ENCODE measurements at places on chromosomes 13 and 19.

DNA sequence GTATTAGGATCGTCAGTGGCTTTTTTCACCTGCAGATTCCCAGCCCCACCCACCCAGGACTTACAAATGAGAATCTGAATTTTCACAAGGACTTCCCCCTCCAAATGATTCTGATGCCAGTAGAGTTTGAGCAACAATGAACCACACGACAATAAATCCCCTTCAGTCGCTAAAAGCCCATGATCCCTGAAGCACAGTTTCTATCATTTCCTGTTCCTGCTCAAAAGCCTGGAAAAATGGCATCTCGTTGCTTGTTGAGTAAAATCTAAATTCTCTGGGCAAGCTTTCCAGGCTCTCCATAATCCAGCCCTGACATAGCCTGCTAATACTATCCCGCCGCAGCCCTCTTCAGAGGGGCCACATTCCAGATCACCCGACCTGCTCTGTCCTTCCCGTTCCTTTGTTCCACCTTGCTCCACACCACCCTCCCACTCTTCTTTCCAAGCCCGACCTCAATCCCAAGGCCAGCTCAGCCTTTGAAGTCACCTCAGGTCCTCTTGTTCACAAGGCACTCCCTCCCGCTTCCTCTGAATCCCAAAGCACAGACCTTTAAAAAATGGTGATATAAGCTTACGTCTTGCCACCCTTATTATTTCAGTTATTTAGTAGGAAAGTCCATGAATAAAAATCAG lies 67.9 kb downstream of the NUFIP1 start:
- DNase-seq, result no peak

GRCh38 chr13:40668335-40668734 lies 1.9 kb upstream of the FOXO1 start:
- no peak for DNase-seq

- DNase-seq, result no peak
Measured at GRCh38 chr19:53991224-53992113, at the start of gene CACNG6. TSS of gene CACNG6 (plus strand) at chr19:53991637. CDS start at chr19:53992878, 1,241 bp downstream.

GRCh38 chr13:39025433-39025839 lies 12.5 kb downstream of the PROSER1 start:
- DNase-seq, result no peak

DNA sequence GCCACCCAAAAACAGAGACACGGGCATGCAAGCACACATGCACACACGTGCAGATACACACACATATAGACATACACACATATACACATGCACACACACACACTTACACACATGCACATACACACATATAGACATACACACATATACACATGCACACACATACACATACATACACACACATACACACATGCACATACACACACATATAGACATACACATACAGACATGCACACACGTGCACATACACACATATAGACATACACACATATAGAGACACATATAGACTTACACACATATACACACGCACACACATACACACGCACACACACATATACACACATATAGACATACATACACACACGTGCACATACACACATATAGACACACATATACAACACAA lies 92.1 kb downstream of the GADD45B start:
- no peak for DNase-seq

- no peak for DNase-seq
Measured at GRCh38 chr19:17170538-17171297, 44.4 kb upstream of the USE1 start.

- no peak for DNase-seq
Measured at GRCh38 chr19:45423033-45423588, 606 bp downstream of the ERCC1 start.

DNA sequence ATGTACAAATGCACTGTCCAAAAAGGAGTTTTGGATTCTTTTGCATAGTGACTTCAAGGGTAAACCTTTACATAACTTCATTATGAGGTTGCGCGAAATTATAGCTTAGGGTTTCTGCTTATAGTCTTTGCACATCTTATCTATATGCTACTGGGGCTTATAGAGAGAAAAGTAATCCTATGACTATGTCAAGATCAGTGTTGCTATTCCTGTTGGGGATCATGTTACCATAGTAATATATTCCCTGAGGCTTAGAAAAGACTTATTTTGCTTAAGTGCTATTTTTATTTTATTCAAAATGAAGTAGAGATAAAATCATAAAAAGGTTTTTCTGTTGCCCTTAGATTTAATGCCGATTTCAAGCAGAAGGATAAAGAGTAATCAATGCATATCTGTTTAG lies 14.7 kb upstream of the POSTN start:
- DNase-seq, result no peak

DNA sequence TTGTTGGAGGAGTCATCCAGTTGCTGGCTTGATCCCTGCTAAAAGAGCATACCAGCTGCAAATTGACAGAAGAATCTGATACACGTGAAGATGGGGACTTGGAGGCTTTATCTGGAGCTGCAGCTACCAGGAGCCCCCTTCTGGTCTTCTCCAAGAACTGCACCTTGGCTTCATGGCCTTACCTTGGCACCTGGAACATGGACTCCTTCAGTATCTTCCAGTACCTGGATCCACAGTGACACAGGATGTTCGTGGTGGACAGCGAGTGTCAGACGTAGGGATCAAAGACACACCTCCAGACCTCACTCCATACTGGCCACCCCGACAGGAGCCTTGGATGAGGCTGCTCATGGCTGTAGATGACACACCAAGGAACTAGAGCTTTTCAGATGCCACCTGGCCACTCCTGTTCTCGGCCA lies 9.9 kb upstream of the ACSBG2 start:
- DNase-seq, result peak; percentile 66

All from activated T-cell treated with anti-CD3 and anti-CD28 coated beads, Interleukin-2, amount 50 U/mL, for 24 hours (primary cell).